Endothelial cell of umbilical vein (primary cell): ENCODE measurements at places on chromosomes 6 and 20. TPM values are rescaled to one million over a fixed set of nuclear protein-coding genes. Genes with fewer than 3 reads are reported as not detected.

GRCh38 chr6:163226836-163227485 lies 187.6 kb upstream of the QKI start:
- DNase-seq = no peak

DNA sequence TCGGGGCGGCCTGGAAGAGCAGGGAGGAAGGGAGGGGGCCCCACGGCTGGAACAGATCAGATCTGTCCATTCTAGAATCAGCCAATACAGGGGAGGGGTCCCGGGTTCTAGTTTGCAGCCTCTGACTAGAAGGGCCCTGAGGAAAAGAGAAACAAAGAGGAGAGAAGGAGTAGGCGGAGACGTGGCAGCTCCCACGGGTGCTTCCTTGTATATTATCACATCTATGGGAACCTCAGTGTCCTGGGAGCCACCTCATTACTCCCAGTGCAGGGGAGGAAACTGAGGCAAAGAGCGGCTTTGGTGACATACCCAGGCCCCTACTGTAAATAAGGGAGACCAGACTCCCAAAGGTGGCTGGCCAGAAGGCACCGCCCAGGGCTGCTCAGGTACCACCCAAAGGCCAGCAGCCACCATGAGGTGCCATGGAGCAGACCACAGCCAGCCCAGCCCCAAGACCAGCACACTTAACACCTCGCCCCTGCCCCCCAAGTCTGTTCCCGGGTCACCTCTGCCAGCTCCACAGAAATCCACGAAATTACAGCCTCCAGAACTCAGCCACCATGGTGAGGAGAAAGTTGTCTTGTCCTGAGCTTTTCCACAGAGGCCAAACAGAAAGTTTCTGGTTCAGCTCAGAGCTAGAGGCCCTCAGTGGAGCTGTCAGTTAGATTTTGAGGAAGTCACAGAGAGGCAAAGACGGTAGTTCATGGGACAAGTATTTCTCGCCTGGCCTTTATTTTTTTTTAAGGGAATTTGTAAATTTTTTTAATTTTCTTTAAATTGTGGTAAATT lies 2.1 kb downstream of the ZC3H12D start:
- no peak for DNase-seq

BNIP5 gene
- total RNA-seq = not detected in 2 replicates

BTN1A1 gene
- total RNA-seq = not detected in 2 replicates

CALHM5 gene
- 6.6 and 7.1 TPM in 2 replicates for total RNA-seq

LHFPL5 gene
- total RNA-seq = not detected in 2 replicates

DNA sequence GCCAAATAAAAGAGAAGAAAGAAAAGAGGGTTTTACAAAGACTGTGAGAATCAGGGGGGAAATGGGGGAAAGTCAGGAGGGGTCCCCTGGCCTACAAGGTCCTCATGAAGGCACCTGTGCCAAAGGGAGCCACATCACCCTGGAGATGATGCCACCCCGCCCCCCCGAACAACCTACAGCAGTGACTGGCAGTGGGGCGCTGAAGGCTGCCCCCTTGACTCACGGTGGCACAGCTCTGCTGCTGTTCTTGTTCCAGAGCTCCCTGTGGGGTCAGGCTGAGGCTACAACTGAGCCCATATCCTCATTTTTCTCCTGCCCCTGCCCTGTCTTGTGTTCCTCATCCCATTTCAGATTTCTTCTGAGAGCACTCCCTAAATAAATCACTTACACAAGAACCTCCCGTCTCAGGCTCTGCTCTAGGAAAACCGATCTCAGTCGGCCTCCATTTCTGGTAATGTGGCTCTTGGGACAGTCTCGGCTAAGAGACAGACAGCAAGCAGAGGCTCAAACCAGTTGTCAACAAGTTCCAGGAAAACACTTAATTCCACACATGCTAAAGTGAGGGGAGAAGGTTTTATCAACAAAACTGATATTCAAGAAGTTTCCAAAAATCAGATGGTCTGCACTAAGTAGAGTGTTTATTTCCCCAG lies 105.7 kb downstream of the SNAP25 start:
- DNase-seq = no peak

DNA sequence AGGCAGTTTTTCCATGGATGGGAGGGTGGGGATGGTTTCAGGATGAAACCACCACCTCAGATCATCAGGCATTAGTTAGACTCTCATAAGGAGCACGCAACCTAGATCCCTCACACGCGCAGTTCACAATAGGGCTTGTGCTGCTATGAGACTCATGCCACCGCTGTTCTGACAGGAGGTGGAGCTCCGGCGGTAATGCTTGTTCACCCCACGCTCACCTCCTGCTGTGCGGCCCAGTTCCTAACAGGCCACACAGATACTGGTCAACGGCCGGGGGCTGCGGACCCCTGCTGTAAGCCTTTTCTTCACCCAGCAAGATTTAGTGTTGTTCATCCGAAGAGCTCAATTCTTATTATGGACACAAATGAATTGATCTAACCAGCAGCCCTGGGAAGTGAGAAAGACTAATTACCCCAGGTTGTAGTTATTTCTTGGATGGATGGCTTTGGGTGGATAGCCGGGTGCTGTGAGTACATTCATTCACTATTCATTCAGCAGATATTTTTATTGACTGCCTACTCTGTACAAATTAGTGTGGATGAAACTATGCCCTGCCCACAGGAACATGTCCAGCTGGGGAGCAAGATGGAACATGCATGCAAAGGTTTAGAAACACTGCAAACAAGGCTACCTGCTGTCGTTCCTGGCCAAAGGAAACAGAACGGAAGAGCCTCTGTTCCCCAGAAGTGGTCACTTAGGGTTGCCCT lies 57.2 kb downstream of the RIOK1 start:
- no peak for DNase-seq

FERMT1 gene
- 0.42 and 1.5 TPM in 2 replicates for total RNA-seq

- no peak for DNase-seq
Observed at GRCh38 chr6:77930952-77931351, 278.1 kb downstream of the MEI4 start.
